ENCODE measurements at places on chromosomes 7 and 10. TPM values are rescaled to one million over a fixed set of nuclear protein-coding genes. Genes with fewer than 3 reads are reported as not detected.

DNA sequence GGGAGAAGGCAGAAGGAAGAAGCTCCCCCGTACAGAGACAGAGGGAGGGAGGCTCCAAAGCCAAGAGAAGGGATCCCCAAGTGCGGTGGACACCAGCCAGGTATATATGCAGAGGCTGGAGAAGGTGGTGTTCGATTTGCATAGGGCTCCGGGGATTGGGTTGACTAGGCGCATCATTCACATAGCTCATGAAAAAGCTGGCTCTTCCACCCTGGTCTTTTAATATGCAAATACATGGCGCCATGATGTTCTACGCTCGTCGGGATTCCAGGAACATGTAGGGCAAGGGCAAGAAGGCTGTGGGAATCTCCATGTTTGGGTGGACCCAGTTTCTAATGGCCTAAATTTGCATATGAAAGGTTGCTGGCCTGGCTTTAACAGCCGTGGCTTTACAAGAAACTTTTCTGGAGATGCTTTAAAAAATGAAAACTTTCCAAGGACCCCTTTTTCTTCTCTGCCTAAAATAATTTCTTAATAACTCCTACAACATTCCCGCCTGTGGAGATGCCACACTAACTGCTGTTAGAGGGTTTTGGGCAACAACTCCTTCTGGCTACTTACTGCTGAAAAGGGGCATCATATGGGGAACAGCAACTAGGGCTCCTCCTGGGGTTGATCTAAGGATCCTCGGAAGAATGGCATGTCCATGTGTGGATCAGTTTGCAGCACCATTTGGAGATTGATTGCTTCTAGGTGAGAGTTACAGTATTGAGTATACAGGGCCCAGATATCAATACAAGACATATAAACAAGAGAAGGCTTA is 28.3 kb downstream of the C1GALT1 start:
- no peak overlapping the region for H3K27ac ChIP-seq
- no peaks in the 10 kb centered on the region for H3K27me3 ChIP-seq
- no peak for DNase-seq
- H3K4me1 ChIP-seq = no peaks in the 10 kb centered on the region

GRCh38 chr7:125775317-125775716 is 845.7 kb upstream of the POT1 start:
- no peaks in the 10 kb centered on the region for H3K4me1 ChIP-seq
- no peak overlapping the region for H3K4me3 ChIP-seq
- no peaks in the 10 kb centered on the region for H3K27me3 ChIP-seq
- H3K36me3 ChIP-seq = no peaks in the 10 kb centered on the region

- H3K27me3 ChIP-seq = no peaks in the 10 kb centered on the region
- H3K36me3 ChIP-seq = peaks cover 8% of the 10 kb centered on the region
- H3K4me1 ChIP-seq = peaks cover 11% of the 10 kb centered on the region
These were observed 66.9 kb downstream of the SEMA3C start for GRCh38 chr7:80851896-80852476.

GRCh38 chr10:27152687-27153086 is 1.5 kb downstream of the YME1L1 start:
- H3K4me3 ChIP-seq = peak overlapping the region; percentile 91
- no peak overlapping the region for H3K27ac ChIP-seq
- H3K36me3 ChIP-seq = no peaks in the 10 kb centered on the region
- H3K4me1 ChIP-seq = peaks cover 18% of the 10 kb centered on the region
- no peak for DNase-seq
- H3K27me3 ChIP-seq = no peaks in the 10 kb centered on the region

DNA sequence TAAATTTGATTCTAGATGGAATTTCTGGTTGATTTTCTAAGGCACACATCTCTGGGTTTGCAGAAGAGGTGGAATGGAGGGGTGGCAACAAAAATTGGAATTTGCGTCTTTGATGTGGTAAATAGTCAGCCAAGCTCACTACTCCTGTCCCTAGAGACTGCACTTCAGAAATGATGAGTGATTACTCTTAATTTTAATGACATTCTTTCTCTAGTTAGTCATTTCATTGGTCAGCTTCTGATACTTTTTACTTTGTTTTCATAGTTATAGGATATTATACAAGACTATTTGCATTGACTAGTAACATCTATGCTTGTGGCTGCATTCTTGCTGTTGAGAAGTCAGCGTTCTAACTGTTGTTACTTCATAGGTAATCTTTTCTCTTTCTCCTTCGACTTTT is 658.3 kb downstream of the SUGCT start:
- H3K27me3 ChIP-seq = no peaks in the 10 kb centered on the region
- H3K4me3 ChIP-seq = no peak overlapping the region
- DNase-seq = no peak
- H3K36me3 ChIP-seq = no peaks in the 10 kb centered on the region
- no peaks in the 10 kb centered on the region for H3K4me1 ChIP-seq

GRCh38 chr7:1321411-1322239 is 89.0 kb downstream of the UNCX start:
- no peaks in the 10 kb centered on the region for H3K4me1 ChIP-seq
- no peaks in the 10 kb centered on the region for H3K36me3 ChIP-seq
- DNase-seq = no peak
- peaks cover 80% of the 10 kb centered on the region for H3K27me3 ChIP-seq
- H3K4me3 ChIP-seq = no peak overlapping the region

GRCh38 chr7:157397731-157398691 is 61.2 kb downstream of the DNAJB6 start:
- H3K4me1 ChIP-seq = no peaks in the 10 kb centered on the region
- no peaks in the 10 kb centered on the region for H3K27me3 ChIP-seq
- peaks cover 11% of the 10 kb centered on the region for H3K36me3 ChIP-seq
- H3K4me3 ChIP-seq = no peak overlapping the region

Gene ADRB1
- total RNA-seq = 0.48 TPM

Gene ST8SIA6
- total RNA-seq = 0.60 TPM

Gene KIF11
- total RNA-seq = 21.7 TPM

GRCh38 chr10:104308439-104308903 is 29.8 kb downstream of the ITPRIP start:
- H3K36me3 ChIP-seq = no peaks in the 10 kb centered on the region
- H3K4me3 ChIP-seq = no peak overlapping the region
- H3K4me1 ChIP-seq = peaks cover 15% of the 10 kb centered on the region
- no peak for DNase-seq
- H3K27ac ChIP-seq = no peak overlapping the region
- no peaks in the 10 kb centered on the region for H3K27me3 ChIP-seq

DNA sequence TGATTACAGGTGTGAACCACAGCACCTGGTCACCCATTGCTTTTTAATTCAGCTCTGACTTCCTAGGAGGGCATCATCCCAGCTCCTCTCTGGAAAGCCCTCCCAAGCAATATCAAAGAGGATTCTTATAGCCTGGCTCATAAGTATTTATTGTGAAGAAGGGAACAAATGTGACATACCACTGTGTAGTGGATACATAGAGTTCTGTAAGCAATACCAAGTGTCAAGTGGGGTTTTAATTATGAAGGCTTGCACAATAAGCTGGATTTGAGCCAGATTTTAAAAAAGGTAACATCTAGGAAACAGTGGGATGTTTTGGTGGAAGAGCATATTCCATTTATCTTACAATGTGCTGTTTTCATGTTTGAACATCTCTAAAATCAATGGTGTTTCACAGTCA is 19.0 kb upstream of the PRTFDC1 start:
- no peaks in the 10 kb centered on the region for H3K27me3 ChIP-seq
- no peak overlapping the region for H3K27ac ChIP-seq
- H3K36me3 ChIP-seq = no peaks in the 10 kb centered on the region
- H3K4me3 ChIP-seq = no peak overlapping the region

Gene MPP7
- 0.55 TPM for total RNA-seq

Gene JAKMIP3
- 5.6 TPM for total RNA-seq

Gene MORN4
- total RNA-seq = 10.0 TPM

DNA sequence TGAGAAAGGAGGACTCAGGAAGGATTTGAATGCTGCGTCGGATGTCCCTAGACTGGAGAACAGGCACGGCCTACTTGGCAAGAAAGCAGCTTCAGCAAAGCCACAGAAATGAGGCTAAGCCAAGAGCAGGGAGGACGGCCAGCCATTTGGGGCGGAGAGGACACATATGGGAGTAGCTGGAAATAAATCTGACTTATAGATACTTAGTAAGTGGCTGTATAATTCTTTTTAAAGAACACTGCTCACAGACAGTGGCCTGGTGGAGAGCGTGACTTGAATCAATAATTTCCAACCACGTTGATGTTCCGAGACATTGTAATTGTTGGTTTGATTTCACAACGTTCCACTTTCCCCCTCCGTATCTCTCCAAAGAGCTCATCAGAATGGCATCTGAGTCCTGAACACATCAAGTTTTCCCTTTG is 67.7 kb upstream of the JCAD start:
- DNase-seq = no peak
- H3K4me1 ChIP-seq = no peaks in the 10 kb centered on the region
- H3K27me3 ChIP-seq = no peaks in the 10 kb centered on the region

Gene SFXN4
- 18.3 TPM for total RNA-seq
